ENCODE measurements at places on chromosomes 6 and 20.
A peak's percentile ranks its signal among the peaks of the same experiment; 100 is the strongest.

GRCh38 chr6:127119102-127120022 is 891 bp downstream of the RSPO3 start:
- DNase-seq: peak; percentile 66

DNA sequence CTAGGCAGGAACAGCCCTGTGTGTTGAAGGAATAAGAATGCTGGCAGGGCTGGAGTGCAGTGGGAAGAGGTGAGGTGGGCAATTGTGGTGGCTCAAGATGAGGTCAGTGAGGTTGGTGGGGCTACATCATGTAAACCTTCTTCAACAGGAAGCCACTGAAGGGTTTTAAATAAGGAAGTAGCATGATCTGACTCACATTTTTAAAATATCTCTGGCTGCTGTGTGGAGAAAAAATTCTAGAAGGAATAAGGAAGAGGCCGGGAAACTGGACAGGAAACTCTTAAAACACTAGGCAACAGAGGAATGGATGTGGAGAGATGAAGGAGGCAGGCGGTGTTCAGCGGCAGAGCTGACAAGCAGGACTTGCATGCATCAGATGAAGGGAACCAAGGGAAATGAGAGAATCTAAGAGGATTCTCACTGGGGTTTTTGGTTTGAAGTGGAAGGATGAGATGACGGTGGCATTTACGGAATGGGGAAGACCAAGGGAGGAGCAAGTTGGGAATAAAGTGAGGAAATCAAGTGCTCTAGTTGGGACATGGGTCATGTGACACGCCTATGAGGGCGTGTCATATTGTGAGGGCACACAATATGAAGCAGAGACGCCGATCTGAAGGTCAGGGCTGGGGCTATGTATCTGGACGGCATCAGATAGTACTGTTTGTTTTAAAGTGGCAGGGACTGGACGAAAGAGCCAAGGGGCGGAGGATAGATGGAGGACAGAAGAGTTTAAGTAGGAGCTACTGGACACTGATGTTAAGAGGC is 18.2 kb downstream of the TMEM242 start:
- no peak for DNase-seq

DNA sequence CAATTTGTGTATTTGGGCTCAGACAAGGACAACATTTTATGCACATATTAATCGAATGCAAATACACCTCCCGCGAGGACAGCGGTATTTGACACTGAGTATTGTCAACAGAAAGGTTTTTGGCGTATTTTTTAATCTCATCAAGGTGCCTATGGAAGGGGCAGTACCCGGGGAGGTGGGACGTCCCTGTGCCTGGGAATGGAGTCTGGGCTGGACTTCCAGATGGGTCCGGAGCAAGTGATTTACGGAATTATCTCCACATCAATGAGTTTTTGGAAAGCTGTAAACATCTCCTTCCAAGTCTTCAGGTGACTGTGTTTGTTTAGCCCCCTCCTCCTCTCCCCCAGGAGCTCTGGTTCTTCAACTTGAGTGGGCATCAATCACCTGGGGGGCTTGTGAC is 39.8 kb downstream of the PRR18 start:
- DNase-seq: no peak

GRCh38 chr6:132683543-132683942 is 24.6 kb upstream of the TAAR1 start:
- DNase-seq: no peak

DNA sequence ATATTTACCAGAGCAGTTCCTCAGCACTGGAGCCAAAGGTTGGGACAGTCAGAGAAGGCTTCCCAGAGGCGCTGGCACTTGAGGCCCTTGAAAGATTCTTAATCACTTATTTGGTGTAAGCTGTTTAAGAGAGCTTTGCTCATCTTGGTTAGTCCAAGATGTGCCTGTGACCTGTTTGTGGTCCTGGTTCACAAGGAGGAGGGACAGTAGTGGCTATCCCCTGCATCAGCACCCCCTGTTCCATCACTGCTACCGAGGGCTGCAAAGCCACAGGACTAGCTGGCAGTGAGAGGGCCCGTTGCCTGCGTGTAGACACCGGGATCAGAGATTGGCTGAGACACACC is 35.7 kb downstream of the VEGFA start:
- DNase-seq: no peak

GRCh38 chr6:30657454-30657853 is 10.5 kb downstream of the C6orf136 start:
- DNase-seq: no peak

GRCh38 chr20:2462484-2462883 is 8.1 kb downstream of the SNRPB start:
- no peak for DNase-seq

- peak; percentile 33 for DNase-seq
Measured at GRCh38 chr6:99132026-99132635, 184.4 kb upstream of the FBXL4 start.

DNA sequence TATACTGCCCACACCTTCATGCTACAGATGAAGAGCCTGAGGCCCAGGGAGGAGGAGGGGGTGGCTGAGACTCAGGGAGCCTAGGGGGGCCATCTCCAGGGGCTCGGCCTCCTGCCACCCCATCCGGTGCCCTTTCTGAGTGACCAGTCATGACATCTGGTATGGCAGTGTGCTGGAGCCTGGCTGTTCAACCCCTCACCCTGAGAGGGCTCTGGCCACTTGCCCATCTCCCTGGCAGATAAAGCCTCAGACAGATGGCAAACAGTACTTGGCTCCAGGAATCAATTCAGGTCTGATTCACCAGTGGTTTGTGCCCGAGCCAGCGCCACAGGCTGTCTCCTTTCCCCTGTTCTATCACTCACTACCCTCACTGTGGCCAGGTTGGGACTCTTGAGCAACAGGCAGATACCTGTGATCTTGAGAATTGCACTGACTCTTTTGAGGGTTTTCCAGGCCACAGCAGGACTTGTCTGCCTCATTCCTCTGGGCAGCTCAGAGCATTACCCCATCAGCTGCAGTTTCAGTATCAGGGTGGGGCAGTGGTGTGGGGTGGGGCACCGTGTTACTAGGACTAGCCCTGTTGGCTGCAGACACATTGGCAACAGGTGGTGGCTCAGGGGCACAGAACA is 22.8 kb downstream of the SRSF3 start:
- peak; percentile 60 for DNase-seq

GRCh38 chr6:150016324-150017185 is 8.8 kb downstream of the RAET1L start:
- DNase-seq: peak; percentile 56

DNA sequence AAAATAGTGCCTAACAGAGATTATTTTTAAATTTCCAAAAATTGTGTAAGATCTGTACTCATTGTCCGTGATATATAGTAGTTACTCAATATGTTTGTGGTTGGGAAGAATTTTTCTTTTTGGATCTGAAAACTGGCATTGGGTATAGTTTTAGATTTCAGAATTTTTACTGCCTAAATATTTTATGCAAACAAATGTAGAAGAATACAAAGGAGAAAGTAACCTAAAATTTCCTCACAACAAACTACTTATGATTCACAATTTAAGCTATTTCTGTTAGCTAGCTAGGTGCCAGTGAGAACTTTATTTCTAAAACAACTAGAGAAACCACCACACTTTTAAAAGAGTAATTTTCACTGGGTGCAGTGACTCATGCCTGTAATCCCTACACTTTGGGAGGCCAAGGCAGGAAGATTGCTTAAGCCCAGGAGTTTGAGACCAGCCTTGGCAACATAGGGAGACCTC is 38.8 kb downstream of the SESN1 start:
- no peak for DNase-seq

DNA sequence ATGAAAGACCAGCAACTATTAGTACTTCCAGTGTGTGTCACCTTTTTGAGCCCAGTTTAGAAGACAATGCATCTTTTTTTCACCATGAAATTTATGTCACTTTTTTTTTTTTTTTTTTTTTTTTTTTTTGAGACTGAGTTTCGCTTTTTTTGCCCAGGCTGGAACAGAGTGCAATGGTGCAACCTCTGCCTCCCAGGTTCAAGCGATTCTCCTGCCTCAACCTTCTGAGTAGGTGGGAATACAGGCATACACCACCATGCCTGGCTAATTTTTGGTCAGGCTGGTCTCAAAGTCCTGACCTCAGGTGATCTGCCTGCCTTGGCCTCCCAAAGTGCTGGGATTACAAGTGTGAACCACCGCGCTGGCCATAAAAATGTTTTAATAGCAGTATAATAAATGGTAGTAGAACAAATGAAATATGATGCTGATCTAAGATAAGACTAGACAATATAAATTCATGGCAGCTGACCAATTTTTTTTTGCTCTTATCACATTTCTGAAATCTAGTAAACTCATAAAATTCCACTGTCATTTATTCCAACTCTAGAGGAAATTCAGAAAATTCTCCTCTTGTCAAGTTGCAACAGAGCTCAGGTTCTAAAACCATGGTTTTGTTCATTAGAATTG is 21.3 kb downstream of the NHSL1 start:
- DNase-seq: no peak

DNA sequence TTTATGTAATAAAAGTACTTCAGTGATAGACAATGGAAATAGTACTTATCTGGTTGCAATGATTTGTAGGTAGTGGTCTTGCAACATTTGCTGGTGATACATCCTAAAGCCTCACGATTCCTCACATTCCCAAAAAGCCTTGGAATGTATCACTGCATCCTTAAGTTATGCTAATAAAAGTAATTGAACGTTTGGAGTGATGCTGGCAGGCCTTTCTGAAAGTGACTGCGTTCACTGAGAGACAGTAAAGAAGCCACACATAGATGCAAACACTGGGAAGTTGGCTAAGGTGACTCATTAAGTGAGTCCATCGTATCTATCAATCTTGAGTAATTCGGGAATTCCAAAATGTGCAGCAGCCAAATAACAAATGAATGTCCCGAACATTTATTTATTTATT is 444.1 kb upstream of the SOX4 start:
- no peak for DNase-seq

DNA sequence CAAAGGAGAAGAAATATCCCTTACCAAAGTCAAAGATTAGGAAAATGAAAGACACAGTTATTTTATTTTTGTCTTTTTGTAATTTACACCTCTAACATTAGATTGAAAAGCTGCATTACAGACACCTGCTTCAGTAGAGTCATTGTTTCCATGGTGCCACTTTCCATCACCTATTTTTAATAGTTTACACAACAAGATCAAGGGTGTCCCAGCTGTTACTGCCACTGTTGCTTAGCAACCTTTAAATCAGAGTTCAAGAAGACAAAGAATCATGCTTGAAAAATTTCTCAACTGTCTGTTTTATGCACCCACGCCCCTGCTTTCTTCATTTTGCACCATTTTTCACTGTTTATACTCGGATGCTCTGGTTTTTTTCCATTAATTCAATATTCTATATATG is 668.2 kb upstream of the GJE1 start:
- DNase-seq: peak; percentile 97

- peak; percentile 40 for DNase-seq
Measured at GRCh38 chr6:90478278-90478677, 108.6 kb downstream of the MAP3K7 start.

GRCh38 chr6:122651604-122652003 is 41.4 kb downstream of the PKIB start:
- DNase-seq: no peak

- no peak for DNase-seq
Measured at GRCh38 chr6:142816031-142816430, 128.9 kb downstream of the HIVEP2 start.

DNA sequence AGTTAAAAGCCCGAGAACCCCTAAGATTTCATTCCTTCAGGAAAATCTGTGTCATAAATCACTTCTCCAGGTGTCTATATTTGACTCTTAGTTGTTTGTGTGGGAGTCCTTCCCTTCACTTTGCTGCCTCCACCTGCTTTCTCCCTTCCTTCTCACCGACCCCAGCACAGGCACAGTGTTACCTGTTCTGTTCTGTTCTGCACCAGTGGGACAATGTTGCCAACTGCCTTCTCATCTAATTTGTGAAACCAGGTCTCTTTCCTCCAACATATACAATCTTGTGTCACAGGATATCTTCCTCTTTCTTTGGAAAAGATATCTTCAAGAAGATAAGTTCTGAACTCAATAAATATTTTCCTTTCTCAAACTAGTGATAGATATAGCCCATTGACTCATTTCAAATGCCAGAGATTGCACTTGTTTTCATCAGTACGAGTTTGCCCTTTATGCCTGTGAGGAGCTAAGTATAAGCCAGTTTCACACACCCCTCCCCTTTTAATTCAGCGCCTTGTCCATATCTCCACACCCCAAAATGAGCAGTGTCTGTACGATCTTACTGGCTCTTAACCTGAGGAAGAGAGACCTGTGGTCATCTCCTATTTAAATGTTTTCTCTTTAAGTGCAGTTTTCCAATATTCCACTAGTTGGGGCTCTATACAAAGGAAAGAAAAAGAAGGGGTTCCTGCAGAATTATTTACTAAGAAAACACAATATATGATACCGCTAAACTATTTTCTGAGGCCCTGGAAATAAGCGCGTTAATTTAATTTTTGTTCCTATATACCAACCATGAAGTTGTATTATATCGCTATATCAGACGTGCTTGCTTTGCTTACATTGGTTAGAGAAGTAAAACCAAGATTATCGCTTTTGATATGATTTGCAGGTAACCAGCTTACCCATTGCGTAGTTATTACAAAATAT is 81.6 kb upstream of the PREP start:
- DNase-seq: no peak

DNA sequence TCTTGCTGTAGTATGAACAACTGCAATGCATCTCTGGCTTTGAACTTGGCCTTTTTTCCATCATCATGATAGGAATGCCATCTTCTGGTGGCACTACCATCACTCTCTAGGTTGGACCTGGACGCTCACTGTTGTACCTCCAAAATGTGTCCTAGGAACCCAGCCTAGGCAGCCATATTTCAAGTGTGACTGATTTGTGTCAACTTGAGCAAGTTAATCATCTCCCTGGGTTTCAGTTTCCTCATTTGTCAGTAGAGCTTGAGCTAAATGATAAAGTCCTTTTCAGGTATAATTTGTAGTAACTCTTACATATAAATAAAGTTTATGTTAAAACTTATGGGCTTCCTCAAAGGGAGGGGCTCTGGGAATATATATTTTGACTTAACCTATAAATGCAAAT is 241.7 kb upstream of the CEP162 start:
- DNase-seq: no peak

GRCh38 chr6:25266456-25267100 is 12.6 kb upstream of the CARMIL1 start:
- DNase-seq: no peak

DNA sequence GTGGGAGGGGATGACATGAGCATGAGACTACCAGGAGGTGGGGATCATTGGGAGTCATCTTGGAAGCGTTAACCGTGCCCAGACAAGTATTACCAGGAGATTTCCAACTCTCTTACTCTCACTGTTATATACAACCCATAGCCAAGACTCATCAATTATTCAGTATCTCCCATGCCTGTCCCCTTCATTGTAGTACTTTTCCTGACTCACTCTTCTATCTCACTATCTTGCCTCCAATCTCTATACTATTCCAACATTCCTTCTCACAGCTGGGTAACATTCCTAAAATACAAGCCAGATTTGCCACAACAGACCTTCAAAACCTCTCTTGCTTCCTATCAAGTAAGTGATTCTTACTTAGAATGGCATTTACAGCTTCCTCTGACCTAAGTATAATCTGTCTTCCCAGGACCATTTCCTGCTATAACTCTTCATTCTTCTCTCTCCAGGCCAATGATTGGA is 226.3 kb upstream of the SMLR1 start:
- DNase-seq: no peak

GRCh38 chr6:29750709-29751108 is 27.5 kb downstream of the HLA-F start:
- DNase-seq: no peak

- peak; percentile 56 for DNase-seq
Measured at GRCh38 chr6:97437087-97437486, 154.1 kb upstream of the MMS22L start.
